ENCODE measurements at places on chromosomes 1 and 21.

DNA sequence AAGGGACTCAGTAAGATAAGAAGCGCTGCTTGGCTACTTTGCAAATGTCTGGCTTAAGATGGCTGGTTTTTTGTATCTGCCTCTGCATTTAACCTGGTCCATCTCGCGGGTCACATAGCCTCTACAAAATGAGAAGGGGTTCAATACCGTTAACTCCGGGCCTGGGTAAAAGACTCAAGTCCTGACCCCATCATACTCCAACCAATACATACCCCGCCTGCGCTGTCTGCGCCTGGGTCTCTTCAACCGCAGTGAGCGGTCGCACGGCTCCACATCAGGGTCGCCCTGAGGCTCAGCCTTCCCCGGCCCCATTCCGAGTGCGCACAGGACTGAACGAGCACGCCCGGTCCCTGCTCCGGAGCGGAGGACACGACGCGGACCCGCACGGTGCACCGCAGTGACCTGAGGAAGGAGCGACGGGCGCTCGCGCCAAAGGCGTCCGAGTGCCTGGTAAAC, 558 bp upstream of the PGD start:
- no peak for DNase-seq

- H3K4me1 ChIP-seq, result peaks cover 9% of the 10 kb centered on the region
- H3K4me3 ChIP-seq, result no peak overlapping the region
- no peaks in the 10 kb centered on the region for H3K36me3 ChIP-seq
- no peaks in the 10 kb centered on the region for H3K27me3 ChIP-seq
- no peak overlapping the region for H3K27ac ChIP-seq
These were observed 1.4 kb downstream of the ZNF670 start for GRCh38 chr1:247077213-247077612.

DNA sequence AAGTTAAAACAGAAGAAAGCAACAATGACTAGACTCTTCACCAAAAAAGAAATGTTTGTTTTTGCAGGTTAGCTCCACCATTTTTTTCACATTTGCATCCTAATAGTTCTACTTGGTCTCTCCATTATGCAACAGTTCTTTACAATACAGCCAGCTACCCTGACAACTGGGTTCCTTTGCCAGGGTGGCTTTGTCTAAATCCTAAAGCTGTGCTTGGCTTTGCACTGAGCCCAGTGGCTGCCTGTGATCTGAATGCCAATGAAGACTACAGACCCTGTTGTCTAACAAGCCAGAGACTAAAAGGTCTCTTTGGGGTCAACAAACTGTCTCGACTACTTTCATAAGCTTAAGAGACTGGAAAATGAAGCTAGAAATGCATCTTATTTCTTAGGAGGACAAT, 112.0 kb downstream of the AKT3 start:
- no peak for DNase-seq
- H3K4me1 ChIP-seq, result no peaks in the 10 kb centered on the region
- H3K27me3 ChIP-seq, result no peaks in the 10 kb centered on the region
- no peak overlapping the region for H3K27ac ChIP-seq
- H3K36me3 ChIP-seq, result no peaks in the 10 kb centered on the region
- H3K4me3 ChIP-seq, result no peak overlapping the region

GRCh38 chr1:53140451-53140850, 2.0 kb downstream of the SLC1A7 start:
- DNase-seq, result no peak
- no peak overlapping the region for H3K27ac ChIP-seq
- no peak overlapping the region for H3K4me3 ChIP-seq
- H3K36me3 ChIP-seq, result no peaks in the 10 kb centered on the region
- H3K27me3 ChIP-seq, result no peaks in the 10 kb centered on the region
- no peaks in the 10 kb centered on the region for H3K4me1 ChIP-seq

DNA sequence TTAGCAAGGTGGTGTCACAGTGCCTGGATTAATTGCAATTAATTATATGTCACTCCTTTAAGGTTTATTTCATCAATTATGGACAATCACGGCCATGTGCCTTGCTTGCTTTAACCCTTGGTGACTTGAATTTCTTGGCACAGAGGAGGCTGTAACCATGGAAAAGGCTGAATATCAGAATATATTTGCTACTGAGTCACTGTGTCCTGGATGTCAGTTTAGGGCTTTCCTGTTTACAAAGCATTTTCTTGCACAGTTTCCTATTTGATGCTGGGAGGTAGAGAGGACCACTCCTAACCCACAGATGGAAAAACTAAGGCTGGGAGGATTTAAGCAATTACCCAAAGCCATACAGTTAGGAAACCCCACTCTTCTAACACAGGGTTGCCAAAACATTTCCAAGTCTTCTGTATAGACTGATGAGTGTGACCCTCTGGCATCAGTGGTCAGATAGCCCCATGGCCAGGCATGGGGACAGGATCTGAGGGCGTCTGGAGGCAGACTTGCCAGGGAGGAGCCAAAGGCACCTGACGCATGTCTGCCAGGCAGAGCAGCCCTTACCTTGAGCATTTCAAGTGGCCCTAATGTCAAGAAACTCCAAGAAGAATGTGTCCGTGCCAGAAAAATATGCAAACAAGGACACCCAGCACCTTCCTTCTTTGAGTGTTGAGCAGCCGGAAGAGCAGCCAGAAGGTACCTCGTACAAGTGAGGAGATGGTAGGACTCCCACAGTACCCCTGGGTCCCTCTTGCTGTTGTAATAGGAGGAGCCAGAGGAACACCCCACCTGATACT, 34.4 kb downstream of the KCNN3 start:
- no peak for DNase-seq
- H3K36me3 ChIP-seq, result no peaks in the 10 kb centered on the region
- no peaks in the 10 kb centered on the region for H3K27me3 ChIP-seq
- H3K4me1 ChIP-seq, result no peaks in the 10 kb centered on the region
- H3K4me3 ChIP-seq, result no peak overlapping the region
- no peak overlapping the region for H3K27ac ChIP-seq

GRCh38 chr1:56417646-56418045, 161.7 kb downstream of the PLPP3 start:
- H3K4me3 ChIP-seq, result no peak overlapping the region
- H3K27ac ChIP-seq, result no peak overlapping the region
- no peaks in the 10 kb centered on the region for H3K4me1 ChIP-seq
- H3K27me3 ChIP-seq, result no peaks in the 10 kb centered on the region

DNA sequence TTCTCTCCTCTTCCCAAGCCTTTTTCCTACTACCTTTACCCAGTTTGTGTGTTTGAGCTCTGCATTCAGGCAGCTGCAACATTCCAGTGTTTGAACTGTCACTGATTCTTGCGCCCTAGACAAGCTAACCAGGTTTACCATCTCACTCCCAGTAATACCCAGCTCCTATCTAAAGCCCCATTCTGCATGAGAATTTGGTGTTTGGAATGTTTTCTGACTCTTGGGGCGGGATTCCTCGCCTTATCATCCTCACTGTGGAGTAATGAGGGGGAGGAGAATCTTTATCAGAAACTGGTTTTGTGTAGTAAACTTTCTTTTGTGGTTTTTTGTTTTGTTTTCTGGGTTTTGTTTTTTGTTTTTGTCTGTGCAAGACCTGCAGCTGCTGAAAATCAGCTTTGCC, 36.5 kb downstream of the NCF2 start:
- H3K4me3 ChIP-seq, result no peak overlapping the region
- H3K36me3 ChIP-seq, result peaks cover 34% of the 10 kb centered on the region
- no peaks in the 10 kb centered on the region for H3K4me1 ChIP-seq

DNA sequence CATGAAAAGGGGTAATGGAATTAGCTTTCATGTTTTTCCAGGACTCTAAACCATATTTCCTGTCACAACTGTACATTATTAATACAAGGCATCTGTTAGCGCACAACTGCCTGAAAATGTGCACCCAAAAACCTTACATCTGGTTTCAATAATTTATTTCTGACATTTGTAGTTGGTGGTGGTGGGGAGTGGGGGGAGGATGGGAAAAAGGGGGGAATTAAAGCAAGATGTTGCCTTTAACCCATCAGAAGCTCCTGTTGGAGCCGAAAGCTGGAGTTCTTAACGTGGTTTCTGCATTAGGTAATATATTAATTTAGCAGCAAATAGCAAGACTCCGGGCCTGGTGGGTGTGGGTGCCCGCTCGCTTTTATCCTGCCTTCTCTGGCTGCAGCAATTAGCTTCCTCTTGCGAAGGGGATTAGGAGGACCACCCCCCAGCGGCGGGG, 36.9 kb upstream of the HHAT start:
- no peak for DNase-seq
- no peak overlapping the region for H3K4me3 ChIP-seq
- H3K27me3 ChIP-seq, result peaks cover 9% of the 10 kb centered on the region
- H3K27ac ChIP-seq, result no peak overlapping the region
- H3K4me1 ChIP-seq, result no peaks in the 10 kb centered on the region

DNA sequence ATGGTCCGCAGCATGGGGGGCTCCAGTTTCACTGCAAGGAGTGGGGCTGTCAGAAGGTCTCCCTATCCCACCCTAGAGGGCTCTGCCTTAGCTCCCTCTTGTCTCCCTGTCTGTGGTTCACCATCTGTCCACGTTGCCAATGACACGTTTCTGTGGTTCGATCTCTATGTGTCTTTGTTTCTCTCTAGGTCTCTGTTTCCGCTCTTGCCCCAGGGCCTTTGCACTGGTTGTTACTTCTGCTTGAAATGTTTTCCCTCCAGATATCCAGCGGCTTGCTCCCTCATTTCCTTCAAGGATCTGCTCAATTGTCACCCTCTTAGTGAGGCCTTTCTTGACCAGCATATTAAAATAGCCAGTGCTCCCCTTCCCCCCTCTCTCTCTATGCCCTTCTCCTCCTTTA, 8.5 kb upstream of the MRPS15 start:
- H3K27me3 ChIP-seq, result no peaks in the 10 kb centered on the region
- no peak overlapping the region for H3K27ac ChIP-seq

DNA sequence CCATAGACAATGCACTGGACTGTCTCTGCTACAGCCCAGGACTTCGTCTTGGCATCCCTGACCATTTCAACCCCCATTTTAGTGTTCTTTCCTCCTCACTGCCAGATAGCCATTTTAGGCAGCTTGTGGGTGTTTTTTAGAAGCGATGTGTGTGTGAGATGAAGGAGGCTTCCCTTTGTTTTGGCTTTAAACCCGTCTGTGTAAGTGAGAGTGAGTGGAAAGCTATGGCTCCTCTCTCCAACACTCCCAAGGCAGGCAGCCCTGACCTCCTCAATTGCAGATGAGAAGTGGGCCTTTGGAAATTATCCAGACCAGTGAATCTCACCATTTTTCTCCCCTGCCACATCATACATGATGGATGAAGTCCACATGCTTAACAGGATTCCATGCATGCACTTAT, 70.3 kb upstream of the PGBD5 start:
- no peak overlapping the region for H3K4me3 ChIP-seq
- DNase-seq, result no peak
- no peaks in the 10 kb centered on the region for H3K4me1 ChIP-seq

- H3K27ac ChIP-seq, result peak overlapping the region; percentile 63
- H3K27me3 ChIP-seq, result no peaks in the 10 kb centered on the region
- H3K4me1 ChIP-seq, result peaks cover 34% of the 10 kb centered on the region
- DNase-seq, result no peak
- no peaks in the 10 kb centered on the region for H3K36me3 ChIP-seq
These were observed 14.2 kb downstream of the BLACAT1 start for GRCh38 chr1:205441716-205442050.

GRCh38 chr1:110896090-110896489, 23.1 kb downstream of the CD53 start:
- H3K4me3 ChIP-seq, result no peak overlapping the region
- H3K36me3 ChIP-seq, result peaks cover 71% of the 10 kb centered on the region
- no peaks in the 10 kb centered on the region for H3K27me3 ChIP-seq
- H3K27ac ChIP-seq, result peak overlapping the region; percentile 2
- peaks cover 68% of the 10 kb centered on the region for H3K4me1 ChIP-seq
- peak; percentile 67 for DNase-seq

GRCh38 chr21:36847189-36847588, 119.3 kb downstream of the HLCS start:
- H3K27me3 ChIP-seq, result no peaks in the 10 kb centered on the region
- H3K4me1 ChIP-seq, result no peaks in the 10 kb centered on the region
- H3K36me3 ChIP-seq, result no peaks in the 10 kb centered on the region
- H3K27ac ChIP-seq, result no peak overlapping the region

DNA sequence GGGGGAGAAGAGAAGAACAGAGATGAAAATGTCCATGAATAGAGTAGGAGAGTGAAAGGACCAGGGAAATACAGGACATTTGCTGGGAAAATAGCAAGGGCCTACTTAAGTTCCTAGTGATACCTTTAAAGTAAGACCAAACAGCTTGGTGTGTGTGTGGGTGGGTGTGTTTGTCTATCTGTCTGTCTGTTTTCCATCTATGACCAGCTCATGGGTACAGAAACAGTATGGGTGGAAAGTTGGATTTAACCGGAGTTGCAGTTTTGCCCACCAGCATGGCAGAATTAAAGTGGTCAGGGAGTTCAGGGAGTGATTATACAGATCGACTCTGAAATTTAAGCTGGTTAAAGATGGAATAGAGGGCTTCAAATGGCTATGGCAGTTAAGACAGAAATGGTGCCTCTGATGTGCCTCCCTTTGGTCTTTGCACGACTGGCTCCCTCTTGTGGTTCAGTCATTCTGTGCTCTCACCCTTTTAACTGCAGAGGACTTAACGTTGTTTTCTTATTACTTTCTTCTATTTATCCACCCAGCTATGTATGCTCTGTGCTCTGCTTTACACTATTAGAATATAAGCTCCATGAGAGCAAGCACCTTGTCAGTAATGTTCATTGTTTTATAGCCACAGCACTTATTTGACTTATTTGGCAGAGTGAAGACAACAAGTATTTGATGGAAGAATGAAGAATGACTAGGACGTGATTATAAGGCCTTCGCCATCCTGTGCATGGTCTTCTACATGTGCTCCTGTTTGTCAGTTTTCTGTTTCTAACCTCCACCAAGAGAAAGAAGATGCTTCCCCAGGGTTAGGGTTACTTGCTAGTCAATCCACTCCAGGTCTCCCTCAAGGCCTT, 72.7 kb upstream of the AK4 start:
- H3K4me1 ChIP-seq, result peaks cover 6% of the 10 kb centered on the region
- H3K4me3 ChIP-seq, result no peak overlapping the region
- no peaks in the 10 kb centered on the region for H3K36me3 ChIP-seq
- DNase-seq, result peak; percentile 69
- H3K27ac ChIP-seq, result no peak overlapping the region

Data from CD8-positive, alpha-beta memory T cell (primary cell).